ENCODE measurements at places on chromosomes 1 and 21. TPM values are rescaled to one million over a fixed set of nuclear protein-coding genes. Genes with fewer than 3 reads are reported as not detected.

Gene OR2L13
- not detected for total RNA-seq

Gene MEGF6
- 10.3 TPM for total RNA-seq

Gene FAM72D
- 6.7 TPM for total RNA-seq

Gene TLR5
- not detected for total RNA-seq

Gene TFF3
- total RNA-seq = not detected

Gene CFHR3
- 0.30 TPM for total RNA-seq

Gene TCHHL1
- not detected for total RNA-seq

Gene KPNA6
- total RNA-seq = 20.0 TPM

Gene MYOG
- total RNA-seq = not detected

Gene CSF3R
- total RNA-seq = not detected

Gene LCK
- 0.07 TPM for total RNA-seq

Gene CXADR
- 8.2 TPM for total RNA-seq

Gene NOC2L
- 94.6 TPM for total RNA-seq

Gene KCNJ9
- total RNA-seq = not detected

Gene ANKRD65
- total RNA-seq = 0.07 TPM

Gene TNFRSF8
- total RNA-seq = 0.08 TPM

Gene TSPEAR
- not detected for total RNA-seq

Gene WDR64
- total RNA-seq = not detected

Gene NOS1AP
- total RNA-seq = 0.67 TPM

Gene PDPN
- not detected for total RNA-seq

Gene IL22RA1
- 4.4 TPM for total RNA-seq

Gene GPR157
- 6.7 TPM for total RNA-seq

Gene RGS8
- total RNA-seq = not detected

Data from A549 treated with DMSO at 1 μM for 4 hours (cell line).